ENCODE measurements at places on chromosomes 11 and 22. TPM values are rescaled to one million over a fixed set of nuclear protein-coding genes. Genes with fewer than 3 reads are reported as not detected.

DNA sequence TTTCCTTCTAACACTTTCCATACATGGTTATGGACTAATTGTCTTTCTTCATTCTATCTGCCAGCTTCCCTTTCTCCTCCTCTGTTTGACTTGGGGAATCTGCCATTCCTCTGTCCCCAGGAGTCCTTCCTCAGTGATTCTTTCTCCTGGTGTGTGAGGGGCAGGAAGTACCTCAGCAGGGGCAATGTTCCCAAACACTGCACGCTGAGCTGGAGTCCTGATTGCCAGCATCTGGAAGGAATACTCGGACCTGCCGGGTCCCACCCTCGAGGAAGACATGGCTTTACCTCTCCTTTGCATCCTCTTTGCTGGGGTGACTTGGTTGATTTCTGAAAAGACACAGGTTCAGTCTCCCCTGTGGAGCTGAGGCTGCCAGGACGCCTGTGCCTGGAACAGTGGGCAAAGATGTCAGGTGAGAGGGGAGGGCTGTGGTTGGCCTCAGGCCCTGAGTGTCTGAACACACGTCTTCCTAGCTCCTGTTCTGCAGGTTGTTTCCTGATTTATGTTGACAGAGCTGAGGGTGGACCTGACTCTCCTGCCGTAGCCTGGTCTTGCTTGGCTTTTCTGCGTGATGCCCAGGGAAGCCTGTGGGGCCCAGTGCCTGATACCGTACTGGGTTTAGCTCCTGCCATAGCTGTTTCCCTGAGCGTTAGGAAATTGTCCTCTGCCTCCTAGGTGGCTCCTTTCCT lies 4.3 kb downstream of the COX8A start:
- DNase-seq, result no peak

- no peak for DNase-seq
These were observed 16.8 kb downstream of the POU2F3 start for GRCh38 chr11:120256779-120257178.

DNA sequence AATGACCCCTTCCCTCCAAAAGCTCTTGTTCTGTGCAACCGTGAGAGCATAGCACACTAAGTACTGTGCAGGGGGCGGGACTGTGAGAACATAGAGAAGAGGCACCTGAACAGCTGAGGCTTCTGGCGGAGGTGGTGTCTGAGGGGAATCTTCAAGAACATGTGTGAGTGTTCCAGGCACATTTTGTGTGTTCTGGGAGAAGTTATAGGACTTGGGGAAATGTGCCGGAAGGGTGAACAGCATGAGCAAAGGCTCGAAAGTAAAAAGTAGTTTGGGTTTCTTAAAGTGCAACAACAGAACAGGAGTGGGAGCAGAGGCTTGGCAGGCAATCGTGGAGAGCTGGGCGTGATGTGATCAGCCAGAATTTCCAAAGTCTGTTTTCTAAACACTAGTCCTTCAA lies 12.4 kb upstream of the SYN3 start:
- no peak for DNase-seq

DNA sequence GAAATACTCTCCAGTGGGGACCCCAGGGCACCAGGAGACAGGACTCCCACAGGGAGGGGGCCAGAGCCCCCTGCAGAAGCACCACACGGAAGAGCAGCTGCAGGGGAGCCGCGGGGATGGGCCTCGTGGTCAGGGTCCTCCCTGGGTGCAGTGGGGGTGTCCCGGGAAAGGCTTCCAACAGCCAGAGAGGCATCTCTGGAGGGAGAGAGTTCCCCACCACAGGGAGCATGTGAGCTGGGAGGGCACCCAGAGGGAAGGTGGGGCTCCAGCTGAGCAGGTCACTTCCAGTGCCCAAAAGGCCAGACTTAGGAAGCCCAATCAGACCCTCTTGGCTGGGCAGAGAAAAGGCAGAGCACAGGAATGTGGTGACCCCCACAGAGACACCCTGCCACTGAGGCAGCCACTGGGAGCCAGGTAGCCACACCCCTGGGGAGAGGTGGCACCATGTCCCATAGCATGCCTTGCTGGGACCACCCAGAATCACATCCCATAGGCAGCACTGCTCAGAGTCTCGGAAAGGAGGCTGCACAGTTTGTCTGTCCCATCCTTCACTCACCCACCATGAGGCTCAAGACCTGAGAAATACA lies 49.9 kb upstream of the LMO1 start:
- DNase-seq, result no peak

GRCh38 chr11:86671531-86672006 lies 847 bp downstream of the ME3 start:
- DNase-seq, result no peak

GRCh38 chr11:41970681-41971080 lies 511.2 kb upstream of the LRRC4C start:
- DNase-seq, result no peak

DNA sequence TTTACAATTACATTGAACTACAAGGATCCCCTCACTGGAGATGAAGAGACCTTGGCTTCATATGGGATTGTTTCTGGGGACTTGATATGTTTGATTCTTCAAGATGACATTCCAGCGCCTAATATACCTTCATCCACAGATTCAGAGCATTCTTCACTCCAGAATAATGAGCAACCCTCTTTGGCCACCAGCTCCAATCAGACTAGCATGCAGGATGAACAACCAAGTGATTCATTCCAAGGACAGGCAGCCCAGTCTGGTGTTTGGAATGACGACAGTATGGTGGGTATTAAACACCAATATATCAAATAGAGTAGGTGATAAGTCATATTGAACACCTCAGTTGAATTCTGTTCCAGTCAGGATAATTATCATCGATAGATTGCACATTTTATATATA lies 4.4 kb downstream of the FBXO7 start:
- DNase-seq, result no peak

GRCh38 chr11:117075186-117075585 lies 23.0 kb downstream of the SIK3 start:
- DNase-seq, result no peak

- no peak for DNase-seq
These were observed 45.4 kb upstream of the CCDC188 start for GRCh38 chr22:20196094-20196842.

- DNase-seq, result no peak
These were observed 93.2 kb downstream of the PKNOX2 start for GRCh38 chr11:125257751-125258150.

DNA sequence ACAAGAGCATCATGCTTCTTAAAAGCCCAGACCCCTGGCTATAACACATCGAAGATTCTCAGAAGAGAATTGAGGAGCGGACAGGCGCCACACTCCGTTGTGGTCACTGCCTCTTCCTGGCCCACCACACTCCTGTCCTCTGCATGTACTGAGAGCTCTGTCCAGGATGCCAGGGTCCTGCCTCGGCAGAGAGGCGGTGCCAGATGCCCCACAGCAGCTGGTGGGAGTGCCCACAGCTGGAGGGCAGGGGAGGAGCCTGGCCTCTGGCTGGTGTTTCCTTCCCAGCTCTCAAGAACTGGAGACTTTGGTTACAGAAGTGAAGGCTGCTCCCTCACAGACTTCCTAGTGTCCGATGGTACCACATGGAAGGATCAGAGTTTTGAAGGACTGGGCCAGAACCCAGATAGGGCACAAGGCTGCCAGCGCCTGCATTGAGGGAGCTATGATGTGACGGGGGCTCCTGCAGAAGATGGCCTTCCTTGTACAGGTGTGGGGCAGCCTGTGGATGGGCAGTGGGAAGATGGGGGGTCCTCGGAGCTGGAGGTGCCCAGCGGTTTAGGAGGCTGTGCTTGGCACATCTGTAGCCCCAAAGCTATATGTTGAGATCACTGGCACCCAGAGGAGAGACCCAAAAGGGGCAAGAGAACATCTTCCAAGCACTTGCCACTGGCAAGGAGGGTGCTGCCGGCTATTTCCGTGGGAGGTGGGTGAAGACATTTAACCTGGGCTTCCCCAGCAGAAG lies 19.4 kb downstream of the RSPH14 start:
- DNase-seq, result no peak

DNA sequence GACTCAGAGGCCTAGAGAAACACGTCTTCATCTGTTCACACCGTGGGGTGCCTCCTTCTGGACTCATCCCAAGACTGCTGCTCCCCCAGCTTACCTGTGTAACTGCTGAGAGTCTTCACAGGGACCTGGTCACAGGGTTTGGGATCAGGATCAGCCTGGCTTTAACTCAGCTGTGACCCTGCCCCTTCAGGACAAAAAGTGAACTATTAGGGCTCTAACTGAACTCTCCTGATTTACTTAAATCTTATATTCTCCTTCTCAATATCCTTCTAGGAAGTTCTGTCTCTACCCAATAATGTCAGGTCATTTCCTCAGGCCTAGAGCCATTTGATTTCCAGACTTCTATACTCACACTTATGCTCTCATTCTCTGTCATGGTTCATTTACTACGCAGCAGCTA lies 108.4 kb downstream of the ZNF280B start:
- no peak for DNase-seq

- DNase-seq, result no peak
These were observed 37.0 kb upstream of the PRDM11 start for GRCh38 chr11:45109400-45109799.

DNA sequence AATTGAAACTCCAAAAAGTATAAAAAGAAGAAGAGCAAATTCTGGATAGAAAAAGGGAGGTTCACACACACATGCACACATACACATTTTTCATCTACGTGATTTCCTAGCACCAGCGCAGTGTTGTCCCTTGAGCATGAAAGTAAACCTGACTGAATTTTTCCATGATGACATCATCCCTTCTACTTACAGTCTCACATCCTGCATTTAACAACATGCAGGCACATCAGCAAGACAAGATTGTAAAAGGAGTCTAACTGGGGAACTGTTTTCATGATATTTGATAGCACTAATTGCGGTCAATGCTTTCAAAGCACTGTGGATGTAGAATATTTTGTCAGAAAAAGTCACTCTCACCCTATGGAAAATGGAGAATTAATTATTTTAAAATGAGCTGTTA lies 36.6 kb downstream of the GAS2 start:
- no peak for DNase-seq

DNA sequence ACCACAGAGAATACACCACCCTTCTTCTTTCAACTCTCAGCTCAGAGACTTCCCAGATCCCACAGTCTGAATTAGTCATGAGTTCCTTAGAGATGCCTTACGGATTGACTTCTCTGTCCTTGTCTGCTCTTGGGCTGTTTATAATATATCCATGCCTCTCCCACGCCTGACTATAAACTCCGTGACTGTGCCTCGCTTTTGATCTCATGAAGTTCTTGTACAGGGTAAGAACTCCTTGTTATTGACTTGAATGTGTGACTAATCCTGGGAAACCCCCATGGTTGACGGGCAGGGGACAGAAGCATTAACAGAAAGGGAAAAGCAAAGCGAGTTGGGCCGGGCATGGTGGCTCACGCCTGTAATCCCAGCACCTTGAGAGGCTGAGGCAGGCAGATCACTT lies 62.4 kb upstream of the POU2AF1 start:
- DNase-seq, result no peak

DNA sequence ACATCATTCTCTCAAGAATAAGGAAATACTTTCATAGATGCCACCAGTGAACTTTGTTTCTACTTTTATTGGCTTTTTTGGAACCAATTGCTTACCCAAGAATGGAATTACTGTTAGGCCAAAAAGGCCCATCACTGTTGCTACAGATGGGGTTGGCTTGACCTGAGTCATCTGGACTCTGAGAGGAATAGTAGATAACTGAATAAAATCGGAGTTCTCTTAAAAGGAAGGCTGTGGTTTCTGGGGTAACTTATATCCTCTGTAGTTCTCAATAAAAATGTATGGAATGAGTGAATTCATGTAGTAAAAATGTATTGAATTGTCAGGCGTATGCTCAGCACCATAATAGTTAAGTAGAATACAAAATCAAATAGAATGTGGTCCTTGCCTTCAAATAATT lies 56.6 kb downstream of the ARHGEF12 start:
- DNase-seq, result no peak

DNA sequence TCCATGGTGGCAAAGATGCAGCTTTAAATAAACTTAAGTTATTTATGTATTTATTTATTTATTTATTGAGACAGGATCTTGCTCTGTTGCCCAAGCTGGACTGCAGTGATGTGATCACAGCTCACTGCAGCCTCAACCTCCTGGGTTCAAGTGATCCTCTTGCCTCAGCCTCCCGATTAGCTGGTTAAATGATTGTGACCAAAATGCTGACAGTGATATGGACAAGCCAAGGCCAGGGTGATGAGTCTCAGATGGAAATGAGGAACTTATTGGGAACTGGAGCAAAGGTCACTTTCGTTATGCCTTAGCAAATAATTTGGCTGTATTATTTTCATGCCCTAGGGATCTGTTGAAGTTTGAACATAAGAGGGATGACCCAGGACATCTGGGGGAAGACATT lies 9.3 kb upstream of the LRP5 start:
- DNase-seq, result no peak

DNA sequence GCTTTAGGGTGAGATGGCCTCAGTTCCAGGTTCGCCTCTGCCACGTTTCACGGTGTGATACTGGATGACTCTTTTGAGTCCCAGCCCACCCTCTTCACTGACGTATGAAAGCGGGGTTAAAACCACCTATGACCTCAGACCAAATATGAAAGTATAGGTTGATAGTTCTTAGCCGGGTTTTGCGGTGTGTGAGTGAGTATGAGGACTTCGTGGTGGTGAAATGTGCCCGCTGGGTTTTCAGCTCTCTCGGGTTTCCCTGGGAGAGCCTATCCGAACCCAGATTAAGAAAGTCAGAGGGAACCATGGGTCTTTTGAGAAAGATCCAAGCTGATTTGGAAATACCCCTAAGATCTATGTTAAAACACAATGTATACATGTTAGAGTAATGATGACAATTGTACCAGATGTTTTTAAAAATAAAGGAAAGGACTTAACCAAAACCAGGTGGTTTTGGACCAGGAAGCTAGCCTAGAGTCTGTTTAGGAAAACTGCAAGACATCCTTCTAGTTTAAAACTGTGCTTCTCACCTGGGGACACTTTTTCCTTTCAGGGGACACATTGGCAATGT lies 25.8 kb upstream of the ST3GAL4 start:
- no peak for DNase-seq

- no peak for DNase-seq
These were observed 3.9 kb downstream of the CWF19L2 start for GRCh38 chr11:107453594-107454286.

DNA sequence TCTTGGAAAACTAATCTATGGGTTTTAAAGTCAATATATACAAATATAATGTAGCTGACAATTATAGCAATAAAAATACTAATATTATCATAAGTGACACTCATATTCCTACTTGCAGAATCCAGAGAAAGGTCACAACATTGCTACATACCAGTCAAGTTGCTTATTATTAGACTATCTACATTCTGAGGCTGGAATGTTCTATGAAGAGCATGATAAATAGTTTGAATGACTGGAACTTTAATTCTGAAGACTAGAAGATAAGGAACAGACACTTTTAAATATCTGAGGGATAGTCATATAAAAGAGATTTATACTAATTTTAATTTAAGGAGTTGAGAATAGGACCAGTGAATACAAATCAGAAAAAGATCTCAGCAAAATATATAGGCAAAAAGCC lies 146.0 kb downstream of the GUCY1A2 start:
- no peak for DNase-seq

- DNase-seq, result no peak
These were observed 190.6 kb downstream of the GUCY1A2 start for GRCh38 chr11:106827687-106828086.

The UBQLN3 gene
- not detected for total RNA-seq

The MB gene
- total RNA-seq, result not detected

The SLN gene
- total RNA-seq, result not detected

The CACNA1I gene
- total RNA-seq, result 1.2 TPM

The SPI1 gene
- 15.5 TPM for total RNA-seq

The FOLR3 gene
- total RNA-seq, result not detected

The GGTLC2 gene
- not detected for total RNA-seq

The F2 gene
- total RNA-seq, result not detected

The PRG3 gene
- total RNA-seq, result not detected

The SCUBE2 gene
- total RNA-seq, result 36.3 TPM

The TNNT3 gene
- total RNA-seq, result 20.4 TPM

The OR5AR1 gene
- total RNA-seq, result not detected

The ALX4 gene
- total RNA-seq, result not detected

All from vagina (tissue), 2 donors.